Activated T-cell treated with anti-CD3 and anti-CD28 coated beads for 48 hours (primary cell): ENCODE measurements at places on chromosomes 7 and 10.

DNA sequence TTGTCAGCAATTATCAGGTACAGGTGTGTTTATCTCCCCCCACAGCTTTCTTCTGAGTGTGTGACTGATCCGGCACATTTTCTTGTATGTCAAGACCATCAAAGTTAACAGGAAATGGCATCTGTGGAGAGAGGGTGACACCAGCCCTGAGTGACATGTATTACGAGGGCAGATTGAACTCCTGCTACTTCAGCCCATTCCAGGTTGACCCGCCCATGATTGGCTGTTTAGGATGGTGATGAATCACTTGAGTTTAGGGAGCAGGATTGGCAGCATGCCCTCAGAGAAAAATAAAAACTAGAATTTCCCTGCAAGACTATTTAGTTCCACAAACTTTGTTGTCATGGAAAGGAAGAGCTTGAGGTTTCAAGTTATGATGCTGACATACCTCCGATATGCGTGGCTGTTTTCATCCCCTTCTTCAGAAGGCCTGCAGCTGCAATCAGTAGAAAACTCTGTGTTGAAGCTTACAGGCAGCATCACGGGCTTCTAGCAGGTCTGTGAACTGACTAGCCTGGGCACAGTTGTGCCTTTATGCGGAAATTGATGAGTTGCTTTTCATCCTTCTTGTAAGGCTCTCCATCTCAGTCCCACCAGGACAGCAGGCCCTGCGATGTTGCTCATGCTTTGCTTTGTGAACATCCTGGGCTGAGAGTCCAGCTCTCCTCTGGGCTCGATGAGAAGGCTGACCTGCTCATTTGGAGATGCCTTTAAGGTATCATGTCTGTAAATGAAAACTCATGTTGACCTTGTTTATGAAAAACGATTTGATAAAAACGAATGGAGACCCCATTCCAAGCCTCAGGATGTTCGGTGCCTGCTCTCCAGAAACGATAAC is 8.0 kb upstream of the CELF2 start:
- no peak for DNase-seq

GRCh38 chr7:85612514-85612913 is 425.7 kb upstream of the SEMA3D start:
- no peak for DNase-seq

- no peak for DNase-seq
These were observed 200.8 kb downstream of the TNS3 start for GRCh38 chr7:47381134-47381495.

GRCh38 chr7:121140790-121141189 is 152.3 kb downstream of the CPED1 start:
- DNase-seq = no peak

- DNase-seq = no peak
These were observed 88.9 kb downstream of the C1GALT1 start for GRCh38 chr7:7271094-7271874.

GRCh38 chr10:12255048-12255447 is 59.1 kb downstream of the CDC123 start:
- no peak for DNase-seq
